ENCODE measurements at places on chromosomes 12 and 14.

DNA sequence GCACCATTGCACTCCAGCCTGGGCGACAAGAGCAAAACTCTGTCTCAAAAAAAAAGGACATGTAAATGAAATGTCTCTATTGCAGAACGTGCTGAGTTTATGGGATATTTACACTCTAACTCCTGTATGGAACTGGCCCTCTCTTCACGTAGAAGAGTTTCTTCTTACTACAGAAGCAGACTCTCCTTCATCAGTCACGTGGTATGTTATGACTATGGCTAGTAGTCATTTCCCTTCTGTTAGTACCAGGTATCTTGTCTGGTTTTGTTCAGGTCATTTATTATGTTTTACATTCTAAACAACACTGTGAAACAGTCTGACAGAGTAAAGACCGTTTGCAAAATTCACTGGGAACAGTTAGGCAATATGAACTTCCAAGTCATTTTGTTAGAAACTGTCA is 20.3 kb downstream of the KNTC1 start:
- DNase-seq, result no peak

DNA sequence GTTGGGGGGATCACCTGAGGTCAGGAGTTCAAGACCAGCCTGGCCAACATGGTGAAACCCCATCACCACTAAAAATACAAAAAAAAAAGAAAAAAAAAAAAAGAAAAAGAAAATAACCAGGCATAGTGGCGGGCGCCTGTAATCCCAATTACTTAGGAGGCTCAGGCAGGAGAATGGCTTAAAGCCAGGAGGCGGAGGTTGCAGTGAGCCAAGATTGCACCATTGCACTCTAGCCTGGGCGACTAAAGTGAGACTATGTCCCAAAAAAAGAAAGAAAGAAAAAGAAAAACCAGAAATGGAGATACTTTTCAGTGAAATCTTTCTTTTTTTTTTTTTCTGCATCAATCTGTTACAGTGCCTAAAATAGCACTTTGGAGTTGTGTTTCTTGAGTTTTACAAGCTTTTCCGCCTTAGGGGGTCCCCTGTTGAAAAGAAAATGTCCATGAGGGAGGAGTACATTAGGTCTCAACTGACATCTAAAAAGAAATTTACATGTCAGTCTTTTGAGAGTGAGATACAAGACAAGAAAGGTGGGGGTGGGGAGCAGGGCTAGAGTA is 82.9 kb upstream of the VASH1 start:
- DNase-seq, result no peak

GRCh38 chr12:64625243-64626077 is 15.2 kb downstream of the RASSF3 start:
- no peak for DNase-seq

DNA sequence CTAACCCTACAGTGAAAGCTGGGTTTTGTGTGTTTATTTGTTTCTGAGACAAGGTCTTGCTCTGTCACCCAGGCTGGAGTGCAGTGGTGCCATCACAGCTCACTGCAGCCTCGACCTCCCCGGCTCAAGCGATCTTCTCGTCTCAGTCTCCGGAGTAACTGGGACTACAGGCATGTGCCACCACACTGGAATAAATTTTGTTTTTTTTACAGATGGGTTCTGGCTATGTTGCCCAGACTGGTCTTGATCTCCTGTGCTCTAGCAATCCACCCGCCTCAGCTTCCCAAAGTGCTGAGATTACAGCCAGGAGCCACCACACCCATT is 26.4 kb downstream of the TBX3 start:
- DNase-seq, result no peak

- no peak for DNase-seq
Observed at GRCh38 chr12:24537083-24537860, 411.6 kb downstream of the BCAT1 start.

DNA sequence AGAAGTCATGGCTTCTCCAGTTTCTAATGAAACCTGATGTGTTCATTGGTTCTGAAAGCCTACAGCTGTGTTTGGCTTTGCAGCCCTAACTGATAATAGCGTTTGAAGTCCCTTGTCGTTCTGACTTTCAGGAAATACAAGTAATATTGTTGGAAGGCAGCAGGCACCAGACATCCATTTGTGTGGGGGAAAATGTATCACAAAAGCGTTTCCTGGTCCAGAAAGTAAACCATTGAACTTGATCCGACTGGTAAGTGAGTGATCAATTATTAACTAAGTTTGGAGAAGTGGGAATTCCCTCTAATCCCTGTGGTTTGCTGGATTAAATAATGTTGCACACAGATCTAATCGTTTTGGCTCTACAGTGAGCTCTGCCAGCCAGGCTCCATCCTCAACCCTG is 77.3 kb upstream of the LTA4H start:
- DNase-seq, result no peak

- DNase-seq, result no peak
Observed at GRCh38 chr12:89969093-89969492, 260.5 kb upstream of the ATP2B1 start.

DNA sequence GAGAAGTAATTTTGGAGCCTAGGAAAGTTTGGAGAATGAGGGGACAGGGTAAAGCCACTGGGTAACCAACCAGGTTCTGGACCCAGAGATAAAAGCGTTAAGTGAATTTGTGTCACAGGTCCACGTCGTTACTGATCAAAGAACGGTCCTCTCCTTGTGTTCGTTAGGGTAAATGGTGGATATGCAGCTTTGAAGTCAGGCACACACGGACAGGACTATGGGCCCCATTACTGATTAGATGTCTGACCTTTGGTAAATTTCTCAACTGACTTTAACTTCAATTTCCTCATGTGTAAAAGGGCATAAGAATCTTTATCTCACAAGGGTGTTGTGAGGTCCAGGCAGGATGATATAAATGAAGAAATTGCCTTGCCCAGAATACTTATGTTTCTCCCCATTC is 76.6 kb downstream of the EMP1 start:
- no peak for DNase-seq

- no peak for DNase-seq
Observed at GRCh38 chr12:13223179-13223804, 26.8 kb downstream of the EMP1 start.

GRCh38 chr12:92123780-92124688 is 21.6 kb downstream of the BTG1 start:
- DNase-seq, result no peak

GRCh38 chr12:31582155-31582554 is 8.8 kb downstream of the DENND5B start:
- DNase-seq, result no peak

- no peak for DNase-seq
Observed at GRCh38 chr12:54977155-54977554, 7.4 kb downstream of the TESPA1 start.

DNA sequence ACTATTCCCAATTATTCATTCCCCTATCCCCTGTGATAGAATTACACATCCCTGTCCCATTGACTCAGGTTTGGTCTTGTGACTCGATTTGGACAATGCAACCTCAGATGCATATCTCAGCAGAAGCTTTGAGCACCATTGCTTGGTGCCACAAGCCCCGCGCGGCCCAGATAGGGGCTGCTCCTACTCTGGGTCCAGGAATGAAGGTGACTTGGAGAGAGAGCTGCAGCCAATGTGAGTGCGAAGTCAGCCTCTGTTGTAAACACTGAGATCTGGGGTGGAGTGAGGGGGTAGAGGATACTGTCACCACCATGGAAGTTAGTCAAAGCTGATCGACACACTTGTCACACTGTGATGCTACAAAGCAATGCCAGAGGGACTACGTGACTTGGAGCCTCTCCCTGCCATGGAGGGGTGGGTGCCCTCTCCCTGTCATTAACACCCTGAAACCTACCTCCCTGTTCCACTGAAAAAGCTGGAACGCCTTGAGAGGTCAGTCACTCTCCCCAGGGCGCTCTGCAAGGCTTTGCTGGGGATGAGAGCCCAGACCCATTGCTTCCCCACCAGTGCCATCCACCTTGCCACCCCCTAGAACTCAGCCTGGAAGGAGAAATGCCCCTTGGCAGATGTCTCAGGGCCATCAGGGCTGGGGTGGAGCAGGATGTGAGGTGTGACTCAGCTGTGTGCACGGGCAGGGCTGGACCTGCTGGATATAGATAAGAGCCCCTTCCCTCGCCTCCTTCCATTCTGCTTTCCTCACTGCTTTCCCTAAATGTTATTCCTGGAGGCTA is 6.6 kb upstream of the PLEK2 start:
- DNase-seq, result no peak

DNA sequence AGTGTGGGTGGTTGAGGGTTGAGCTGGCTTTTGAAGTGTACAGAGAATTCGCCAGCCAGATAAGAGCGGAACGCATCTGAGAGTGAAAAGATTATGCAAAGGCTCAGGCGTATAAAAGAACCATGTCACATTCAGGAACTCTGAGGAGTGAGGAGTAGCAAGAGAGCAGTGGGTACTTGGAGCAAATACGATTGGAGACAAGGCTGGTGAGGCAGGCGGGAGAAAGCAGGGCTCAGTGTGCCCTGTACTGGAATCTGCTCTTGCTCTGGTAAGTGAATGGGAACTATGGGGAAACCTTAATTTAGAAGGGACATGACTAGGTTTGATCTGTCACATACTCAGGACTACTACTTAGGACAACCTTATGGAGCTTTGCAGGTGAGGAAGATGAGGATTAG is 87.0 kb downstream of the PTPRB start:
- no peak for DNase-seq

GRCh38 chr14:25069879-25070278 is 19.9 kb upstream of the STXBP6 start:
- DNase-seq, result no peak

DNA sequence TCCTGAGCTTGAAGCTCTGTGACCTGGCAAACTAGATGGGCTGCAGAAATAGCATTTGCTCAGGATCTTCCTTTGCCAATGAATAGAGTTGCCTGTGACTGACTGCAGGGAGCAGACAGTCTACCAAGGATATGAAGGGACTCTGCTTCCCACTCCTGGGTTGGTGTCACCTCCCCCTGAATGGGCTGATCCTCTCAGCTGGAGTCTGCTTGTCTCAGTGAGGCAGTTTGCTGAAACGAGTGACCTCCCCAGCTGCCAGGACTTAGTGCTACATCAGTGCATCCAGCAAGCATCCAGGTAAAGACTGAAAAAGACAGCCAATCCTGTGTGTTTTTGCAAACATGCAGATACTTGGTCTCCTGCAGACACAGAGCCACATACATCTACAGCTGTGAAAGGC is 28.5 kb downstream of the PAH start:
- no peak for DNase-seq
